Panc1 (cell line): ENCODE measurements at places on chromosomes 5 and 9.

DNA sequence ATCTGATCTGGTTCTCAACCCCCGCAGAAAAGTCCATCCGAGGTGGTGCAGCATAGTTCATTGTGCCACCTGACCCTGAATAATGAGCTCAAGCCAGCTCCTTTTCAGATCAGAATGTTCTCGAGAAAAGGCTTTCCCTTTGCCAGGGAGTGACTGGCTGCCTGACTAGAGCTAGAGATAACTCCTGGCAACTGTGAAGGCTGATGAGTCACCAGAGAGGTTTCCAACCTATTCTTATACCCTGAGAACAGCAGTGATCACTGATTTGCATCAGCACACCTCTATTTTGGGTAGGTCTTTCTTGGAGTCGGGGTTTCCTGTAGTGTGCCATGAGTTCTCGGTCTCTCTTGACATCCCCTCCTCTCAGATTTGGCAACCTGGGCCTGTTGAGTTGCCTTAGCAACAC, 127.9 kb downstream of the PIK3R1 start:
- DNase-seq: no peak

DNA sequence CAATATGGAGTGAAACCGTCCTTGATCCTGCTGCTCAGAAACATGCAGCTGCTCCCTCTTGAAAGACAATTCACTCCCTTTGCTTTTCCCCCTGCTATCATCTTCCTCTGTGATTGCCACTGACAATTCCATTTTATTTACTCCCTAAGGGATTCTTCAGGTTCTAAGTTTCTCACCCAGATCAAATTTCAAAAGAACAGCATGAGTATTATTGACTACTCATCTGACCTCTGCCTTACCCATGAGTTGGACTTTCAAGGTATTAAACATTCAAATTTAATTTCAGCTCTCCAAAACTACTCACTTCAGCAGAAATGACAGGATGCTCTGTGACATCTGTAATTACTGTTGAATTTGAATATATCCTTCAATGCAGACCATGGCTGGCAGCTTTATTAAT, 236.5 kb upstream of the HAPLN1 start:
- DNase-seq: no peak

DNA sequence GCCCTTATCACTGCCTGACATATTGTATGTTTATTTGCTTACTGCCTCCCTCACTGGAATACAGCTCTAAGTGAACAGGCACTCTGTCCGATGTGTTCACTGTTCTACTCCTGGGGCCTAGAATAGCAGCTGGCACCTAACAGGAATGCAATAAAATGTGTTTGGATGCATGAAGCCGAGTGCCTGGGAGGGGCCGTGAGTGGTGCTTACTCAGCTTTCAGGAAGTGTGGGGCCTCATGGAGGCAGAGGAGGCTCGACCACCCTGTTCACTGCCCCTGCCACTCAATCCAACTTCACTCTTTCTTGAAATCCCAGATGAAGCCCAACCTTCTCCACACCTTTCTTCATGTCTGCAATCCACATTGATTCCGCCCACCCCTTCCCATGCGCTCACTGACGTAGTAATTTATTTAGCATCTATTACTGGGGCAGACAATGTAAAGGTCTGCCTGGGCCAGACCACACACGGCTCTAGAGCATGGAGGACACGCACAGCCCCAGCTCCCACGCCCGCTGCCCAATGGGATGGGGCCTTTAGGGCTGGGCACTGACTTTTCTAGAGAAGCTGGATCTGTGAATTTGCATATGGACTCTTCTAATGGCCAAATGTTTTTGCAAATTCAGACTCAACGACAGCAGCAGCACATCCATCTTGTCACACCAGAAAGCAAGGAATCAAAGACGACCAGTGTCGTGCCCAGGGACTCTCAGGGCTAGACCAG, 21.3 kb downstream of the TBC1D9B start:
- no peak for DNase-seq

DNA sequence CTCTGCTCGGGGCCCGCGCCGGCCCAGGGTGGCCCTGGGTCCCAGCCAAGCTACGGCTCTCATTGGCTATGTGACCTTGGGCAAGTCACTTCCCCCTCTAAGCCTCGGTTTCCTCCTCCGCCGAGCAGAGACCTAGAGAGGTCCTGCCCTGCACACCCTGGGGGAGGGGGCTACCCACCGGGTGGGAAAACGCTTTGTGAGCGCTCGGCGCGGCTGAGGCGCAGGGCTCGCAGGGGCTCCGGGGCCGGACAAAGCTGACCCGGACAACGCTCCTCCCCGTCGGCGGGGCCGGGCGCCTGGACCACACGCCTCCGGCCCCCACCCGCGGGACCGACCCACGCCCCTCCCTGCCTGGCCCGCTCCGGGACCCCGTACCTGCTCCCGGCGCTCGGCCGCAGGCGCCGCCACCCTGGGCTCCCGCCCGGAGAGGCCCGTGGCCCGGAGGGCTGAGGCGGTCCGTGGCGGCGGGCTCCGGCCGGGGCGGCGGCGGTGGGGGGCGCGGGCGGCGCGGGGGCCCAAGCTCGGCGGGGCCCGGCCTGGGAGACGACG, 85.7 kb upstream of the MELK start:
- DNase-seq: no peak
